Stimulated activated CD4-positive, alpha-beta T cell treated with anti-CD3 and anti-CD28 coated beads, Interleukin-4, amount 100 ng/mL, for 4 hours (primary cell): ENCODE measurements at places on chromosomes 4 and X.

- no peak for DNase-seq
Observed at GRCh38 chr4:6992728-6993677, 50.2 kb upstream of the TADA2B start.

DNA sequence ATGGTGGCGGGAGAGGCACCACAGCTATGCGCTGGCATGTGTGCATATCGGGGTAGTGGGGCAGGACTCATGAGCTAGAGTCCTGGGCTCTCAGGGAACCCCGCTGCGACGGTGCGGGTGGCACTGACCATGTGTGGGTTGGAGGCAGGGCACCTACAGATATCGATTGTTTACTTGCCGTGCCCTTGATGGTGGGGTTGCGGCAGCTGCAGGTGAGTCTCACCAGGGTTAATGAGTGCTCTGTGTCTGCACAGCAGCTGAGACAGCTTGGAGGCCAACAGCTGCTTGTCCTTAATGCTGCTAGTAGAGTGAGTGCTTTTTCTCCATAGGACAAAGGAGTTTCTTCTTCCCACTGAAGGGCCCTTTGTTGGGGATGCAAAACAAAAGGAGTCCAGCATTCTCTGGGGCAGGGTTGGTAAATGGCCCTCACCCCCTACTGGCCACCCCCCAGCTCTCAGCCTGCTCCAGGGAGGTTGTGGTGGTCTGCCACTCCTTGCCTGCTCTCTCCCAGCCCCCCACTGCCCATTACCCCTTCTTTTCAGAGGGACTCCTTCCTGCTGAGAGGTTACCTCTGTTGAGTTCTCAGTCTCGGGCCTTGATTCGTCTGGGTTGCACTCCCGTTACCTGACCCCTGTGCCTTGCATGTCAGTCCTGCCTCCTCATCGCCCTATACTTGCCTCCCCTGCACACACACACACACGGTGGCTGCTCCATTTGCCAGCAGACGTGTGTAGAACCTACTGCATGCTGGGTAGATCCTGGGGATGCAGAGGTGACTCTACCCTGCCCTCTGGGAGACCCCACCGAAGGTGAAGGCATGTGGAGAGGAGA, 52.8 kb downstream of the TBC1D14 start:
- DNase-seq, result no peak

- no peak for DNase-seq
Observed at GRCh38 chr4:67052814-67053675, 492.3 kb downstream of the CENPC start.

DNA sequence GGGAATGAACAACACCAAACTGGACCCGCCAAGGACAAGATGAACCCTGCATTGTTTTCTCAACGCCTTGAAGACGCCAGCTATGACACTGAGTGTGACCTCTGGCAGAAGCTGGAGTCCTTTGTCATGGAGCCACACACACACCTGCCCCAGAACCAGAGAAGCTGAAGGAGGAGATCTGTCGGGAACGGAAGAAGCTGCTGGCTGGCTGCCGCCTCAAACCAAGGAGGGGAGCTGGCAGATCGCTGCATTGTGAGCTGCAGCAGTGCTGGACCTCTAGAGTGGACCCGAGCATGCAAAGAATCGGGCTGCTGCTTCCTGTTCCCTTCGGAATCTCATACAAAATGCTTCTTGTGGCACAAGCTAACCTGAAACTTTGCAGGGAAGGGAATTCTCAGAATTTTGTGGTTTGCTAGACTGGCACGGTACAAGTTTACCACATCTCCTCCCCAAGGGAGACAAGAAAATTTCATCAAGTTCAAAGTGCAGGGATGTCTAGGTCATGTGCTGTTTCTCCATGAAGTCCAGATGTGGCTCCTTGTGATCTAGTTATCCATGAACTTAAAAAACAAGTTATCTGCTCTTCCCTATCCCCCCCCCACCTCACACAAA, 23.4 kb upstream of the GLRB start:
- no peak for DNase-seq

GRCh38 chrX:17737986-17738713, 857 bp downstream of the SCML1 start:
- DNase-seq, result peak; percentile 32

- DNase-seq, result no peak
Observed at GRCh38 chr4:170088716-170089115, 1.0 kb downstream of the AADAT start.
